ENCODE measurements at places on chromosomes 5 and 9.

DNA sequence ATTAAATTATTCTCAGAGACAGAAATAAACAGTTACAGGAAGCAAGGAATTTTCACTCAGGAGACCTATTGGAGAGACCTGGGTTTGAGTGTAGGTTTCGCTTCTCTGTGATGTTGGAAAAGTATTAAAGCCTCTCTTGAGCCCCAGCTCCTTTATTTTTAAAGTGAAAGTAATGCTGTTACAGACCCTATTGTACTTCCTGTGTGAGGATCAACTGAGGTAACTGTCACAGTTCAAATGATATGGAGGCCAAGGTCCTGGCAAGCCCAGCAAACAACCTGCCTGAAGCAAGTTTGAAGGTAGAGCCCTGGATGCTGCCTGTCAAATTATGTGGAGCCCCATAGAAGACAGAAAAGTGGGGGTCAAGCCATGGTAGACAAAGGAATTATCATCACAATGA is 7.9 kb upstream of the HACD4 start:
- no peak for DNase-seq

DNA sequence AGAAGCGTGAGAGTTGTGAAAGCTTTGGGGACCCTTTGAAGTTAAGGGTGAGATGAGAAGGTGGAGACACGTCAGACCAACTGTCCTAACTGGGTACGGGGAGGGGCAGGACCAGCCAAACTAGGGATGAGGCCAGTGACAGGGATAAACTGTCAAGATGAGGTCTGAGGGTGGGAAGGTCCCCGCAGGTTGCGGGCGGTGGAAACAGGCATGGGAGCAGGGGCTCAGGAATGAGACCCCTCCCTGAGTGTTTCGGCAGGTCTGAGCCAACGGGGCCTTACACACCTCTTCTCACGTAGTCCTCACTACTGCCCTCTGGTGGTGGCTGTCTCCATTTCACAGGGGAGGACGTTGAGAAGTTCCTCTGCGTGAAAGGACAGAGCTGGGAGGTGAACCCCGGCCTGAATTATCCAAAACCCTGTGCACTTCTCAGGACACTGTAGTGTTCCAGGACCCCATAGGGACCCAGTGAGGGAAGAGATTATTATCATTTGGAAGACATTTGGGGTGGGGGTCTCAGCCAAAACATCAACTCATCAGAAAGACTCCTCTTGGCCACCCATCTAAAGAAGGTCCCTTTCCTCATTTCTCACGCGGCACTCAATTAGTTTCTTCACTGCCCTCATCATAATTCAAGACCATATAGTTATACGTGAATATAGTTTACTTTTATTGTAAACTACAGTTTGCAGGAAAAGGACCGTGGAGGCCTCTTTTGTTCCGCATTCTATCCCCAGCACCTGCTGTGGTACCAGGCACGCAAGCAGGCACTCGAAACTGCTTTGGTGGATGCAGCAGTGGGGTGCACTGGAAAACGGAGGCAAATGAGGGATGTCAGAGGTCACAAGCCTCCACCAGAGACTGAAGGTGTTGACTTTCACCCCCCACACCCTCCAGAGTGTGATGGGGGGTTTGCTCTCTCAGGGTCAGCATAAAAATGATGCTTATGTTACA is 21.7 kb upstream of the NANS start:
- DNase-seq: no peak

DNA sequence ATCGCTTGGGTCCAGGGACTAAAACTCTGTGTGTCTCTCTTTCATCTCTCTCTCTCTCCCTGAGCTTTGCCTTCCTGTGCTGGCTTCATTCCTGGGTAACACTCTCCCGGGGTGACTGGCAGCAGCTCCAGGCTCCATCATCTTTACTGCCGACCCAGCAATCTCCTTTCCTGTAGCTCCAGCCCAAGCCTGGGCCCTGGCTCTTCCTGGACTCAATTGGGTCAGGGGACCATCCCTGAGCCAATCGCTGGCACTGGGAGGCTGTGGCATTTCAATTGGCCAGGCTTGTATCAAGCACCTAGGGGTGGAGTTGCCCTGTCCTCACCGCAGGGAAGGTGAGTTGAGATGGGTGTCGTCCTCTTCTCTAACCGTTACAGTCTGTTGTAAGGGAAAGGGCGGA is 31.9 kb downstream of the FAM240B start:
- no peak for DNase-seq

DNA sequence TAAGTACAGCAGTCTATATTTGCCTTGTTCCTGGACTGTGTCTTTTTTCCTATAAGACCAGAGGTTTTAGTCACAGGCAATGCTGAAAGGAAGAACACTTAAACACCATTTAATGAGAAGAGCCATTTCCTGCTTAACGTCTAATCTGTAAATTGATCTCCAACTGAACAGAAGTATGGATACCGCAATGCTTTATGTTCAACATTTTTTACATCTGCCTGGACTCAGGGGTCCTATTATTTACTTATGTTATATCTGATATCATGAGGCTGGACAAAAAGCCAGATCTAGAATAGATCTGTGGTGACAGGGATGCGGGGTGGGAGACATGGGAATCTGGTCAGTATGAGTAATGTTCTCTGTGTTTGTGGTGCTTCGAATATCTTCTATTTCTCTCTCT is 334.6 kb upstream of the MPDZ start:
- no peak for DNase-seq

DNA sequence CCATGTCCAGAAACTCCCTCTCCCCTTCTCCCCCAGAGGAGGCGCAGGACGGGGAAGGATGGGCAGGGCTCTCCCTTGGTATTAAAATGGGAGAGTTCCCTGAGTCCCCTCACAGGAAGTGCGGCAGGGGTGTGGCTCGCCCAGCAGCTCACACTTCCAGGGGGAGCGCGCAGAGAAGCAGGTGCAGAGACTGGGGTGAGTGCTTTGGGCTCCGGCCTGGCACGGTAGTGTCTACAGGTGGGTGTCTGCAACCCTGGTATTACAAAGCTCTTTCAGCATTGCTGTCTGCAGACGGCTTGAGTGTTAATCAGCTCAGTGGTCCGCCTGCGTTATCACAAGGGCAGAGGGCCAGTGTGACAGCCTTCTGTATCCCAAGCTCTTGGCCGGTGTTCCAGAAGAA is 114.9 kb upstream of the FBXL7 start:
- DNase-seq: no peak

DNA sequence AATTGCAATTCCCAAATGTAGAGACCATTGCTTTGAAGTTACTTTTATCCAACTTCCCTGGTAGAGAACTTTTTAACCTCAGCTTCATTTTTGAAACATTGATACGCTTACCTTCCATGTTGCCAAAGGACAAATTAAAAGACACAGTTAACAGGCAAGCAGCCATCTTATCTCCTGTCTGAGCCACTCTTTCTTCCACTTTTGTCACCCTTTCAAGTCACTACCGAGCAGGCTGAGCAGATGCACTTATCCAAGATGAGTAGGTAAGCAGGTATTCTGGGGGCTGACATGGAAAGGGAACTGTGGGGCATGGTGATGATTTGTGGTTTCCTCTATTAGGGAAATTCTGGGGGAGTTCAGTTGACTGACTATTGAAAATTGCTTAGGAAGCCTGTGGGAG is 66.7 kb downstream of the DOCK2 start:
- no peak for DNase-seq

DNA sequence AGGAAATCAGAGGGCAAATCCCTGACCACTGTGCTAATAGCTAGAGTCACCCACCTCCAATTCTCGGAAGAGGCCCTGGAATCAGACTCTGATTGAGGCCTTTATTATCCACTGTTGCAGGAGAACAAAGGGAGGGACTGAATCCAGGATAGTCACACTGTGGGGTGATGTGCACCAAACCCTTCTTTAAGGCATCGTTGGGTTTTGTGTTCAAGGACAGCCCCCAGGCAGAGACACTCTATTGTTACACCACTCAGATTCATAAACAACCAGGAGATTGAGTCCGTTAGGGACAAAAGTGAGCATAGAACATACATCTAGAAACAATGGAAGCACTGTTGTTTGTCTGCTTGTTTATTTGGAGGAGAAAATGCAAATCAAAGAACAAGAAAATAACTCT is 124.6 kb upstream of the TBCA start:
- no peak for DNase-seq

DNA sequence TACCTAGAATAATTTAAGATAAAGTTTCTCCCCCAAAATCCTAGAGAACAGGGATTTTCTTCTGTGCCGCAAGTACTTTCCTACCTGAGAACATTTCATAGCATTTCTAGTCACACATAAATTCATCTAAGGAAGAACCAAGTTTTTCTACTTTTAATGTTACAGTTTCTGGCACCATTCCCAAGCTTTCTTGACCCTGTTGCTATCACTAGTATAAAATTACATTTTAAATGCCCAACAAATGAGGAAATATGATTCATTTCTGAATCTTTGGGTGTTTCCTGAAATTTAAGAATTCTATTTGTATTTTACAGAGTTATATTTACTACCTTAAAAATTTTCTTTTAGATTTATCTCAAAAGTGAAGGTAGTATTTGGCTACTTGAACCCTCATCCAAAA is 137.8 kb downstream of the LPAR1 start:
- DNase-seq: no peak

DNA sequence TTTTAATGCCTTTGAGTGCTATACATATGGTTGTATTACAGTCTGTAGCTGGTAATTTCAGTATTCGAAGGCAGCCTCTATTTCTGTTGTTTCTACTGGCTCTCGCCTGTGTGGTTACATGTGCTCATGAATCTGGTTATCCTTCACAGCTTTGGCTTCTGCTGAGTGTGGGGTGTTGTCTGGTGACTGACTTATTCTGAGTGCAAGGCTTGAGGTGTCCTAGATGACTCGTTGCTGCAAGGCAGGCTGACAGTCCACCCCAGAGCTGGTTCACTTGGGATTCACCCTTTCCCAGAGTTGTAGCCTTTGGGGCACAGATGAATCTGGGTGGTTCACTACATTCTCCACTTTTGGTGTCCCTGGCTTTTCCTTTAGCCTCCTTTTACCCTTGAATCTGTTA is 41.4 kb downstream of the PDE8B start:
- no peak for DNase-seq

- no peak for DNase-seq
These were observed at the start of gene CATSPER3 for GRCh38 chr5:134967607-134968006. CATSPER3 (plus strand) TSS chr5:134967907; CDS start chr5:134967992, 85 bp downstream.

GRCh38 chr9:136059851-136060670 is 35.0 kb downstream of the NACC2 start:
- no peak for DNase-seq

GRCh38 chr9:36543916-36544315 is 28.8 kb upstream of the MELK start:
- DNase-seq: no peak

GRCh38 chr5:7329712-7330111 is 66.2 kb upstream of the ADCY2 start:
- DNase-seq: no peak

DNA sequence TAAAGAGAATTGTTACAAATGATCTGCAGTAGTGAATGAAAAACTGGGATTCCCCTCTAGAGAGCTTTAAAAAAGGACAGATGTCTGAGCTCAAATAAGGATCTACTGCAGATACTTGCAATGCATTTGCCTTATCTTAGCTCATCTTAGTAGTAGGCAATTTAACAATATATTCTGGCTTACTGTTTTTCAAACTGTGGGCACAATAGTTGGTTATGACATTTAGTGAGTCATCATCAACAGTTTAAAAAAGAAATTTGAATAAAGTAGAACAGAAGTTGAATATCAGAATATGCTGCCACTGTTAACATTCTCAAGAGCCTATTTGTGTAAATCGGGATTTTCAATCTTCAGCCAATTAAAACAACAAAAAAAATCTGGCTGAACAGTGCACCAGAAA is 6.7 kb upstream of the CAST start:
- no peak for DNase-seq

- no peak for DNase-seq
These were observed 1.0 kb upstream of the MEF2C start for GRCh38 chr5:88883836-88884607.

GRCh38 chr5:2744485-2744884 is 7.0 kb downstream of the IRX2 start:
- no peak for DNase-seq

- DNase-seq: no peak
These were observed 98.6 kb downstream of the YTHDC2 start for GRCh38 chr5:113612060-113612496.

DNA sequence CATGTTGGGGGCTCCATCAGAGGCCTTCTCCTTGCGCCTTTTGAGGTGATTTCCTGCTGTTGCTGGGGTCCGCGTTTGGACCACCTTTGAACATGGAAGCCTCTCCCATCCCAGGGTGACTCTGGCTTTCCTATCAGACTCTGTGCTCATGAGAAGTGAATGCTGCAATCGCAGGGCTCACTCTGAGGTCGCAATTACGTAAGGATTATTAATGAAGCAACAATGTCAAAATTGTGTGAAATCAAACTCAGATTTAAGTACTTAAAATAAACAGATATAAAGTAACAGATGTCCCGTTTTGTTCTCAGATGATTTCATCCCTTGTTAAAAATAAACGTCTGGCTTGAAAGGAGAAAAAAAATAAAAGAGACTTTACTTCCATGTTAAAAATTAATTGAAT is 634.2 kb downstream of the BNC2 start:
- no peak for DNase-seq

DNA sequence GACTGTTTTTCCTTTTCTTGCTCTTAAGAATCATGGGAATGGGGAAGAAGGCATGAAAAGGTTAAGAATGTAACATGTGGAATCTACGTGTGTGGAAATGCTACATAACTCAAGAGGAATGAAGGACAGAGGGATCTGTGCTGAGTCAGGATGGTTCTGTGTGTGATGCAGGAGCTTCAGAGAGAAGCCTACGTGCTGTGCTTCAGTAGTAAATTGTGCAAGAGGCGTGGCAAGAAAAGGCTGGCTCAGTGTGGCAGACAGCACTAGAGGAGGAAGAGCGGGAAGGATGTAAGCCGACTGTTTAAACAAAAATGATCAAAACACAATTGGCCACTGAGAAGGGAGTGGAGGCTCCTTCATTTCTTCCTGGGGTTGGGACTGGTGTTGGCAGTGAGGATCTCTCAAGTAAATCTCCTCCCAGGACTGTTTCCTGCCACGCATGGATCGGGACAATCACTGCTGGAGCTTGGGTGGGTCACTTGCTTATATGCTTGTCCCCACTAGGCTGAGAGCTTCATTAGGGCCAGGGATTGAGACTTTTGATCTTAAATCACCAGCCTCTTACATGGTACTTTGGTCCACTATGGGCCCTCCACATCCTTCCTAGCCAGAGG is 59.4 kb upstream of the BASP1 start:
- no peak for DNase-seq

DNA sequence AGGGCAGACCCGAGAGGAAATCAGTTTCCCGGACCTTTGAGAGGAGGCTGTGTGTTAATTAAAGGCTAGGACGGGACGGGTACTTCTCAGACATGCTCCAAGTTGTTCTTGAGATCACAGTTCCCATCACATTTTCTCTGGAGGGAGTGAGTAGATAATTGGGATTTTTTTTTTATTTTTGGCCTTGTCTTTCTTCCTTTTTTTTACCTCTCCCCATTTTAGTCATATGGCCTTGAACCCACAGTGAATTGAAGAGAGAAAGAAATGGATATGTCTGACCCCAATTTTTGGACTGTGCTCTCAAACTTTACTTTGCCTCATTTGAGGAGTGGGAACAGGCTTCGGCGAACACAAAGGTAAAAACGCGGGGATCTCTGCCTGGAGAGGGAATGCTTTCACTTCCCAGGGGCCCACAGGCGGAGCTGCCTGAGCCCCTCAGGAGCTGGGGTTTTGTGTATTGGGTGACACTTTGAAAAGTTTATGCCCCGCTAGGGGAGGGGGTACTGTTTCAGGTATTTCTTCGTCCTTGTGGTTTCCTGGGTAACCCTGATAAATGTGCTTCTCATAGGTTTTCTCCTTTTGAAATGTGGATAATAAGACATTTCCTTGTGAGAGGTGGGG is 191.8 kb downstream of the CD180 start:
- no peak for DNase-seq

- no peak for DNase-seq
These were observed 59.8 kb downstream of the NREP start for GRCh38 chr5:111697215-111697614.

GRCh38 chr9:127554966-127555839 is 56.9 kb upstream of the STXBP1 start:
- no peak for DNase-seq
